ENCODE measurements at places on chromosomes 12 and 14.

DNA sequence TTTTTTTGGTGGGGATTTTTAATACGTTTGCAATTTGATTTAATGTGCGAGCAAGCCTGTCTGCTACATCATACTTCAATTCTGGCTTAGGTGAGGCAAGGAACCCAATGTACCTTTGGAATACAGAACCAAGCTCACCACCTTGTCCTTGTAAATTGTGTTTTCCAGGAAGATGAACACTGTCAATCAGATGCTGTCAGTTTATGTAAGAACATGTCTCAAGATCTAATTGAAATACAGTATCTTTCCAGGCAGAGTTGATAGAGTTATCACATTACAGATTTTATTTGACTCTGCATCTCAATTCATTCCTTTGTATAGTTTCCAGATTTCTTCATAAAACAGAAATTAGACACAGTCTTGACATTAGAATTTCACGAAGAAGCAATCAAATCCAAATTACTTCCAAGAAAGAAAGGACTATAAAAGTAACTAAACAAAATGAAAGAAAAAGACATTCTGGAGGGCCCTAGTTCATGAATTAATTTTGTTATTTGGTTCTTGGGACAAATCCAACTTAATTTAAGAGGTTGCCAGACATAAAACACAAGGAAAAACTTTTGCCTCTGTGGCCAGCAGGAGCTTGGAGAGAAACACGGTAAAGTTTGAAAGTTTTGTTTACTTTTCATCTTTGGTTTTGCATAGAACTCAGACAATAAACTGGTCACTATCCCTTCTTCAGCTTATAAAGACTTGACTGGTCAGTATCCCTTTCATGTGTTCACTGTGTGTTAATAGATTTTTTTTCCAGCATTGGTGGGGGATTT, 16.4 kb upstream of the MED13L start:
- DNase-seq = no peak

DNA sequence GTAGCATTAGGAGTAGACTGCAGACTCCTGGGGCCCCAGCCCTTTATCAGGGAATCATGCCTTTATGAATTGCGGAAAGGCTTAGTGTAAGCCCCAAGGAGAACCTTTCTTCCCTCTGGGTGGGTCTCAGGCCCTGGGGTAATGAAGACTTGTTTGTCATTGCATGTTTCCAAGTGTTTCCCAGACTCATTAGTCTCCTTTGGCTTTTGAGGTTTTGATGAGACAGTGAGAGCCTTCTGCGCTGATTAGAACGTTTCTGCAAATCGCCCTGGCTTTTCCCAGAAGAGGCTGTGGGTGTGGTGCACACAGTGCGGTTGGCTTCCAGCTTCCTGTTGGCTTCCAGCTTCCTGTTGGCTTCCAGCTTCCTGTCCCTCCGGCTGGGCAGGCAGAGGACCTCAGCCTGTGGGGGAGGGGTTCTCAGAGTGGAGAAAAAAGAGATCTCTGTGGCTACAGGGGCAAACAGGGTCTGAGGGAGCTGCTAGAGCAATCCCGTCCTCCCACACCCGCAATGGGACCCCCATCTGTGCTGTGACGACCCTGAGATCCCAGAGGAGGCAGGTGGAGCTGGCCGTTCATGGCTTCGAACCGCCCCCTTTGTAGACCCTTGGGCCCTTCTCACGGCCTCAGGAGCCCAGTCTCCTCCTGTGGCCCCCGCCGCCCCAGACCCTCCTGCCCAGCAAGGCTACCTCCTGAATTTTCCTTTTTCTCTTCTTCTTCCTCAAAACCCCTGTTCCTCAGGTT, 42.1 kb downstream of the GPR68 start:
- no peak for DNase-seq

DNA sequence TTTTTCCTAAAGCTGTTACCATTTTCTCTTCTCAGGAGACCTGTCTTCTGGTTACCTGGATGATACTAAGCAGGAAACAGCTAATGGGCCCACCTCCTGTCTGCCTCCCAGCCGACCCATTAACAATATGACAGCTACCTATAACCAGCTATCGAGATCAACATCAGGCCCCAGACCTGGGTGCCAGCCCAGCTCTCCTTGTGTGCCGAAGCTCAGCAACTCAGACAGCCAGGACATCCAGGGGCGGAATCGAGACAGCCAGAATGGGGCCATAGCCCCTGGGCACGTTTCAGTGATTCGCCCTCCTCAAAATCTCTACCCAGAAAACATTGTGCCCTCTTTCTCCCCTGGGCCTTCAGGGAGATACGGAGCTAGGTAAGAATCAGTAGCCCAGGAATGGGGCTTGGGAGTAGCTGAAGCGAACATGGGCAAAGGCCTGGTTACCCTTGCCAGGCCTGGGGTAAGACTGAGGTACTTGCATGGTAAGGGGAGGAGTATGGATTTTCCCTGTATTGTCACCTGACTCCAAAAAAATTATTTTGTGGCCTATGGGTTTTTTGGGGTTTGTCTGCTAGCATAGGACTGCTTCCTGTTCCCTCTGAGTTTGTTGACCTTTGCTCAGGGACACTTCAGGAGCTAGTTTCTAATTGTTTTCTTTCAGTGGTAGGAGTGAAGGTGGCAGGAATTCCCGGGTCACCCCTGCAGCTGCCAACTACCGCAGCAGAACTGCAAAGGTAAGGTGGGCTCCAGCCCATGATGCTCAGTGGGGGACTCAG, 26.6 kb downstream of the TRAFD1 start:
- DNase-seq = no peak

DNA sequence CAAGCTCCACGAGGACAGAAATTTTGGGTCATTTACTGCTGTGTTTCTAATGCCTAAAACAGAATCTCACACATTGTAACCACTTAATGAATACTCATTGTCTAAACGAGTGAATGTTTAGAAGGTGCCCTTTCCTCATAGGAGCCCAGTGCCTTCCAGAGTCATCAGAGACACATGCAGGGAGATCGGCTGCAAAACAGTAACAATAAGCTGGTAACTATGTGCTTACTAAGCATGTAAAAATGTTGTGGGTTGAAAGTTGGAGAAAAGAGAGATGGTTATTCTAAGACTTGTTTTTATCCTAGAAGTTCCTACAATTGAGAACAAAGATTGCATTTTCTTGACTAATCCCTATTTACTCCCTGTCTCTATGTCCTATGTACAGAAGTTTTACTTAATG, 7.4 kb downstream of the TESPA1 start:
- no peak for DNase-seq

DNA sequence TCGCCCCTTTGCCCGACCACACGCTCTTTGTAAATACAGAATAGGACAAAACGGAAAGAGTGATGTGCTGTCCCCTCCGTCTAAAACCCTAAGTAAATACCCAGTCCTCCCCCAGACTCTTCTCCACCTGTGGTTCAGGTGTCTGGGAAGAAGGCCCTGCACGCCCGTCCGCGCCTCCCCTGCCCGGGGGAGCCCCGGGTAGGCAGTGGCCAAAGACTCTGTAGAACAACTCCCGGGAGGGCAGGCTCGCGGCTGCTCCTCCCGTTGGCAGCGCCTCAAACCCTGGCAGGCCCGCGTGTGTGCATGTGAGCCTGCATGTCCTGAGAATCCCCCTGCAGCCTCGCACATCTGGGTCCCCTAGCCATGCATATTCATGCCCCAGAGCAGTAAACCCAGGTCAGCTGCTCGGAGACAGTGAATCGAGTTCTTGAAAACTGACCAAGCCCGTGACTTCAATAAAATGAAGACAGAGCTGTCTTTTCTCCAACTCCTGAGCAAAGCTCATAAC, 165.8 kb downstream of the MON2 start:
- no peak for DNase-seq

DNA sequence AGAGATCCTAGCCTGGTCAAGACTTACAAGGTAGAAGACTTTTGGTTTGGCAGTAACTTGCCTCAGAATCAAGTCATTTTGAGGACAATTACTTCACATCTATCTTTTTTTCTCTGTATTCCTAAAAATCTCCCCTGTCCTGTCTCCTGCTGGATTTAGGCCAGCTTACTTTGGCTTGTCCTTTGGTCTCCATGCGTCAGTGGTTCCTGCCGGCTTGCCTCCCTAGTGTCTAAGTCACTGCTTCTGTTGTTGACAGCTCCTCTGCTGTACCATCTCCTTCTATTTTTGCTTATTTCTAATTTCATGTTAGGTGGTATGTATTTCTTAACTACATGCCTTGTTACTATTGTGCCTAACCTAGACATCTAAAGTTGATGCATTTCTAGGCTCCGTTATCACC, 39.7 kb upstream of the FBLN5 start:
- DNase-seq = no peak

DNA sequence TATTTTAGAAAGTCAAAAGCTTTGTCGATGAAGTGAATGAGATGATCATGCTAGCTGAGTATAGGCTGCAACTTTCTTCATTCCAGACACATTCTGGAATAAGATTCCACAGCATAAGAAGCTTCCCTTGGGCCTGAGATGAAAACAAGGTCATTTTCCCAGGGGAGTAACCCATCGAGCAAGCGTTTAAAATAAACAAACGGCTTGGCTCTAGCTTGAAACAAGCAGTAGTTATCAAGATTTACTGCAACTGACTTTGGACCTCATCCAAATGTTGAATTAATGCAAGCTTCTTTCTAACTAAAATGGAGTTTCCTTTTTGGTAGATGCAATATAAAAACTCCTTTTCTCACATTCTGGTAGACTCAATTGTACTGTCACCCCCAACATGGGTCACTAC, 23.0 kb downstream of the KCNJ8 start:
- DNase-seq = no peak

- DNase-seq = peak; percentile 45
Measured at GRCh38 chr12:104790296-104791125, 167.6 kb downstream of the SLC41A2 start.

GRCh38 chr12:6646276-6647082, 753 bp downstream of the ACRBP start:
- no peak for DNase-seq

GRCh38 chr12:94167756-94168416, 19.5 kb downstream of the PLXNC1 start:
- DNase-seq = no peak

GRCh38 chr12:47107926-47108325, 28.2 kb upstream of the AMIGO2 start:
- DNase-seq = no peak

GRCh38 chr12:13316587-13317246, 120.2 kb downstream of the EMP1 start:
- DNase-seq = no peak

DNA sequence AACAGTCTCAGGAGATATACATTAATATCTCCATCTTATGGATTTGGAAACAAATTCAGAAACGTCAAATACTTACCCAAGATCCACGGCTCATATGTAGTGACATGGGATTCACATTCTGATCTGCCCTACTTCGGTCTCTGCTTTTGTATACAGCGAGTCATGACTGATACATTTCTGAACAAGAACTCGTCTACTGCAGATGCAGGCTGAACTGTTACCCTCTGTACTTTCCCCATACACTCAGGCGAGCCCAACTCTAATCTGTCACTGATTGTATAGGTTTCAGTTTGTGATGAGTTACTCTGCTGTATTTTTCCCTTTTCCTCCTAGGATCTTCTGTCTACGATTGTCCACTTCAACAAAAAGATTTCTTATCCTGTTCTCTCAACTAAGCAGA, 441.6 kb downstream of the CCDC91 start:
- DNase-seq = no peak

DNA sequence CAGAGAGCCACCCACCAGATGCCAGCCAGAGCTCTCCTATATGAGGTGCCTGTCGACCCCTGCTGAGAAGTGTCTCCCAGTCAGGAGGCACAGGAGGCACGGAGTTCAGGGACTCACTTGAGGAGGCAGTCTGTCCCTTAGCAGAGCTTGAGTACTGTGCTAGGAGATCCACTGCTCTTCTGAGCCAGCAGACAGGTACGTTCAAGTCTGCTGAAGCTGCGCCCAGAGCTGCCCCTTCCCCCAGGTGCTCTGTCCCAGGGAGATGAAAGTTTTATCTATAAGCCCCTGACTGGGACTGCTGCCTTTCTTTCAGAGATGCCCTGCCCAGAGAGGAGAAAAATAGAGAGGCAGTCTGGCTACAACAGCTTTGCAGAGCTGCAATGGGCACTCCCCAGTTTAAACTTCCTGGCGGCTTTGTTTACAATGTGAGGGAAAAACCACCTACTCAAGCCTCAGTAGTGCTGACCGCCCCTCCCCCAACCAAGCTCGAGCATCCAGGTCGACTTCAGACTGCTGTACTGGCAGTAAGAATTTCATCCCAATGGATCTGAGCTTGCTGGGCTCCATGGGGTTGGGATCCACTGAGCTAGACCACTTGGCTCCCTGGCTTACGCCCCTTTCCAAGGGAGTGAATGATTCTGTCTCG, 146.7 kb upstream of the USP15 start:
- no peak for DNase-seq

- peak; percentile 46 for DNase-seq
Measured at GRCh38 chr14:97977651-97978261, 1180.6 kb downstream of the VRK1 start.

GRCh38 chr12:52189376-52190174, 2.2 kb downstream of the KRT80 start:
- DNase-seq = no peak

GRCh38 chr14:67478800-67479084, 9.8 kb downstream of the TMEM229B start:
- DNase-seq = no peak

- no peak for DNase-seq
Measured at GRCh38 chr12:111819191-111820158, 22.6 kb upstream of the MAPKAPK5 start.

DNA sequence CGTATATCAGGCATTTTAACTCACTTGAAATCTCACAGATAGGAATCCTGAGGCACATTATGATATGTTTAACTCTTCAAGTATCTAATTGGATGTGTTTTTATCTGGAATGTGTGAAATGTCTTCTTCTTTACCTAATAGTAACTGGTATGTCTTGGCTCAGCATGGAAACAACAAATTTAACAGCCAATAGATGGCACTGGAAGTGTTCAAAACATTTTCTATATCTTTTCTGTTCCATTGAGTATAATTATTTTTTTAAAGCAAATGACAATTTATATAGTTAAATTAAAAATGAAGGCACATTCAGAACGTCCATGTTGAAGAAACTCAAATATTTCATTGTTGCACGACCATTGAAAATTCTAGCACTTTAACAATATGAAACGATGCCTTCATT, 164.6 kb upstream of the SLC16A7 start:
- DNase-seq = no peak

DNA sequence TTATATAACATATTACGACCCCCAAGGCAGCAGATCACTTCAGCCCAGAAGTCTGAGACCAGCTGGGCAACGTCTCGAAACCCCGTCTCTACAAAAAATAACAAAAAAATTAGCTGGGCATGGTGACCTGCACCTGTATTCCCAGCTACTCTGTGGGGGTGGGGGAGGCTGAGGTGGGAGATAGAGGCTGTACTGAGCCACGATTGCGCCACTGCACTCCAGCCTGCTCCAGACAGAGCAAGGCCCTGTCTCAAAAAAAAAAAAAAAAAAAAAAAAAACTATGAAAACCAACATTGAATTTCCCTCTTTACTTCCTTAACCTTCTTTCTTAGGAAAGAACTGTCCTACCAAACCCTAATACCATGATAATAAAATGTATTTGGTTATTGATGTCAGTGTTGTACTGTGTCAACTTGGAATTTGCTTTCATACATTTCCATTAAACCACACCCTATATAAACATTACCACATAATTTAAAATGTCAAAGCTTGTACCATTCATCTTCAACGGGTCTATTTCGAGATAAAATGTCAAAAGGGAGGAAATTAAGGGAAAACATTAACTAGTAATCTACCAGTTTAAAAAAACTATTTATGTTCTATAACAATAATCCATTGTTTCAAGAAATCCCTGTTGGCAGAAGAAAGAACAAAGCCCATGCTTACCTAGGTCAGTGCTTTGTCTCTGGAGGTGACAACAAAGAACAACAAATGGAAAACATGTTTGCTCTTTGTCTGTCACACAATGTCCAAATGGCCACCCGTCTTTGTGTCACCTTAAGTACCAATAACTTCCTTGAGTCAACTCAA, 17.4 kb downstream of the GALNT4 start:
- DNase-seq = no peak
